Ovary (tissue), 10 donors: ENCODE measurements at places on chromosomes 3 and 15. TPM values are rescaled to one million over a fixed set of nuclear protein-coding genes. Genes with fewer than 3 reads are reported as not detected.

DNA sequence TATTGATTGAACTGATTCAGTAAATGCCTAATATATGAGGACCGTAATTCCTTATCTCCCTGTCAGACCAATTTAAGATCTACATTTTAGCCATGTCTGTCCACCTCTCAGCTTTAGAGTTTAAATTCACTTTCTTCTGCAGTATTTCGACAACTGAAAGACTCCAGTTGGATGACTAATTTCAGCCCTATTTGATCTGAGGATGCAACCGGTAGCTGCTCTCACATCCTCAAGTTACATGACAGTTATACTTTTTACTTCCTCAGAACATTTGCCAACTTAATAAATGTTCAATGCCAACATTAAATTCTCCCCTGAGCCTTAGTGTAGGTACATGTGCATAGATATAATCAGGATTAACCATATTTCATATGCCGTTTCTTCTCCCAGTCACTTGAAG, 2.5 kb upstream of the HHLA2 start:
- no peaks in the 10 kb centered on the region for H3K27me3 ChIP-seq
- no peak overlapping the region for H3K27ac ChIP-seq
- H3K4me1 ChIP-seq: no peaks in the 10 kb centered on the region
- no peaks in the 10 kb centered on the region for H3K36me3 ChIP-seq
- H3K4me3 ChIP-seq: no peak overlapping the region

DNA sequence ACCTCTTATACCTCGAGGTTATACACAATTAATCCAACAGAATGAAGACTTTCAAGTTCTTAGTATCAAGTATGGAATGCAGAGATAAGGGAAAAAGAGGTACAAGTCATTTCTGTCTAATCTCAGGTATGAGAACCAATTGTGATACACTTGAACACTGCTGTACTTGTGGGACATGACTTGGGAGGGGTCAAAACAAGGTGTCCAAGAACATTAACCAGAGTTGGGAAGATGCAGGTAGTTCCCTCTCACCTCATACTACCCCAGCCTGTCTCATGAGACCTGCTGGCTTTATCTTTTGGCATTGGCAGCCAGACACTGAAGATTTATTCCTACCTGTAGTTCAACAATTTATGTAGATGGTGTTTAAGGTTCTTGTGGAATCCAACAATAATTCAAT, 209.7 kb downstream of the NR1D2 start:
- no peaks in the 10 kb centered on the region for H3K27me3 ChIP-seq
- H3K36me3 ChIP-seq: no peaks in the 10 kb centered on the region
- H3K4me1 ChIP-seq: peaks cover 6% of the 10 kb centered on the region
- no peak overlapping the region for H3K27ac ChIP-seq

- DNase-seq: no peak
- H3K27ac ChIP-seq: no peak overlapping the region
- H3K27me3 ChIP-seq: no peaks in the 10 kb centered on the region
- no peaks in the 10 kb centered on the region for H3K36me3 ChIP-seq
- no peak overlapping the region for H3K4me3 ChIP-seq
- H3K4me1 ChIP-seq: no peaks in the 10 kb centered on the region
Observed at GRCh38 chr3:20326541-20326940, 140.5 kb upstream of the SGO1 start.

DNA sequence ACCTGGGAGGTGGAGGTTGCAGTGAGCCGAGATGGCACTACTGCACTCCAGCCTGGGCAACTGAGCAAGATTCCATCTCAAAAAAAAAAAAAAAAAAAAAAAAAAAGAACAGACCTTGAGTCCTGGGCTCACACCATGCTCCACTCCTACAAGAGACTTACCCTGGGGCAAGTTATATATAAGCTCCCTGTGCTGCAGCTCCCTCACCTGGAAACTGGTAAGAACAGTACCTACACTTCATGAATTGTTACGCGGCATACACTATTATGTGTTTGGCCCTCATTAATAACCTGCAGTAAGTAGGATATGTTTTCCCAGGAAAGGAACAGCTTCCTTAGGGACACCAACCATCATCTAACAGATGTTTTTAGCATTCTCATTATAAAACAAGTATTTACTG, 119.6 kb downstream of the FMN1 start:
- no peaks in the 10 kb centered on the region for H3K36me3 ChIP-seq
- no peaks in the 10 kb centered on the region for H3K27me3 ChIP-seq
- no peak for DNase-seq

DNA sequence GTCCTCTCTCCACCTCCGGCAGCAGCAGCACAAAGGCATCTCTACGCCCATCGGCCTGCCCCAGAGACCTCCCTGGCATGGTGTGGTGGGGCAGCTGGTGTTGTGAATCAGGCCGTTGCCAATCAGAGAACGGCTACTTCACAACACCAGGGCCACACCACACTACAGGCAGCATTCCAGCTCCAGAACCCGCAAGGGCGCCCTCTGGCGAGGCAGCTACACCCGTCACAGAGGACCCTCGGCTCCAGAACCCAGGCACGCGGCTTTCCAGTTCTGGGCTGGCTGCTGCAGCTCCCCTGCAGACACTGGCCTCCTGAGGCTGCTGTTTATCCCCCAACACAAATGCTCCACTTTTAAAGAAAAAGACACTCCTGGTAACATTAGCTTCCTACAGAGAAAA, 127.5 kb upstream of the TOPAZ1 start:
- no peaks in the 10 kb centered on the region for H3K36me3 ChIP-seq
- no peaks in the 10 kb centered on the region for H3K4me1 ChIP-seq

- no peak overlapping the region for H3K27ac ChIP-seq
- no peaks in the 10 kb centered on the region for H3K27me3 ChIP-seq
- H3K36me3 ChIP-seq: no peaks in the 10 kb centered on the region
- no peak overlapping the region for H3K4me3 ChIP-seq
- H3K4me1 ChIP-seq: no peaks in the 10 kb centered on the region
Observed at GRCh38 chr3:115236496-115236895, 89.4 kb upstream of the ZBTB20 start.

GRCh38 chr15:95930659-95931375, 399.7 kb upstream of the NR2F2 start:
- DNase-seq: peak; percentile 44
- H3K36me3 ChIP-seq: no peaks in the 10 kb centered on the region
- H3K4me3 ChIP-seq: no peak overlapping the region
- H3K27ac ChIP-seq: peak overlapping the region; percentile 68

- DNase-seq: no peak
- no peaks in the 10 kb centered on the region for H3K36me3 ChIP-seq
- H3K4me3 ChIP-seq: no peak overlapping the region
- H3K27me3 ChIP-seq: no peaks in the 10 kb centered on the region
Observed at GRCh38 chr3:46478341-46478740, 13.6 kb upstream of the LTF start.

DNA sequence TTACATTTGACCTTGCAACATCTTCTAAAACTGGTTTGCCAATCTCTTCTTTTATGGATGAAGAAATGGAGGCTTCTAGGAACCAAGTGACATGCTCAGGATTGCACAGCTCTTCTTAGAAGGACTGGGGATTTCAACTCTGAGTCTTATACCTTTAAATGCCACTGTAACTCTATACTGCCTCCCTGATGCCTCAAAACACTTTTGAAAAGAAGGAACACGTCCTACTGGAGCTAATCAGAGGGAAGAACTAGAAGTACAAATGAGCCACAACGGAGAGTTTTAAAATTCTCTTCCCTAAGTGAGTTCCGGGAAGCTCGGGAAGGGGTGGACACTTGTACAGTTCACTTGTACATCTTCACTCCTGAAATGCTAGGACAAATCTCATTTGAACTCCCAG, 949 bp upstream of the MITF start:
- DNase-seq: no peak
- no peaks in the 10 kb centered on the region for H3K36me3 ChIP-seq
- H3K4me3 ChIP-seq: peak overlapping the region; percentile 70
- H3K4me1 ChIP-seq: peaks cover 14% of the 10 kb centered on the region
- H3K27me3 ChIP-seq: no peaks in the 10 kb centered on the region

The EPHB3 gene
- total RNA-seq: 16.4 TPM

The SH3GL3 gene
- total RNA-seq: 0.69 TPM

The TSPAN3 gene
- total RNA-seq: 204 TPM

The ATP13A4 gene
- 2.4 TPM for total RNA-seq

The GOLGA8N gene
- total RNA-seq: 15.2 TPM
